ENCODE measurements at places on chromosomes 5 and 9.

GRCh38 chr9:129074106-129074505 is 6.8 kb upstream of the DOLPP1 start:
- DNase-seq, result no peak

DNA sequence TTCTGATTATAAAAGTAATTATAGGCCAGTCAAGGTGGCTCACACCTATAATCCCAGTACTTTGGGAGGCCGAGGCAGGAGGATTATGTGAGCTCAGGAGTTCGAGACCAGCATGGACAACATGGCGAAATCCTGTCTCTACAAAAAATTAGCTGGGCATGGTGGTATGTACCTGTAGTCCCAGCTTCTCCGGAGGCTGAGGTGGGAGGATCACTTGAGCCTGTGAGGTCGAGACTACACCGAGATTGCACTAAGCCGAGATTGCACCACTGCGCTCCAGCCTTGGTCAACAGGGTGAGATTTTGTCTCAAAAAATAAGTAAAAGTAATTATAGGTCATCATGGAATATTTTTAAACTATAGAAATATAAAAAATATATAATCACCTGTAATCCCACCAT is 18.1 kb downstream of the IRF1 start:
- no peak for DNase-seq

- no peak for DNase-seq
Measured at GRCh38 chr5:2656206-2656605, 95.3 kb downstream of the IRX2 start.

GRCh38 chr5:109714592-109714991 is 24.9 kb downstream of the MAN2A1 start:
- DNase-seq, result no peak

- DNase-seq, result peak; percentile 52
Measured at GRCh38 chr5:180098991-180099732, 27.6 kb upstream of the RNF130 start.

Data from NCI-H69 (cell line).